ENCODE measurements at places on chromosomes 2 and 18.

DNA sequence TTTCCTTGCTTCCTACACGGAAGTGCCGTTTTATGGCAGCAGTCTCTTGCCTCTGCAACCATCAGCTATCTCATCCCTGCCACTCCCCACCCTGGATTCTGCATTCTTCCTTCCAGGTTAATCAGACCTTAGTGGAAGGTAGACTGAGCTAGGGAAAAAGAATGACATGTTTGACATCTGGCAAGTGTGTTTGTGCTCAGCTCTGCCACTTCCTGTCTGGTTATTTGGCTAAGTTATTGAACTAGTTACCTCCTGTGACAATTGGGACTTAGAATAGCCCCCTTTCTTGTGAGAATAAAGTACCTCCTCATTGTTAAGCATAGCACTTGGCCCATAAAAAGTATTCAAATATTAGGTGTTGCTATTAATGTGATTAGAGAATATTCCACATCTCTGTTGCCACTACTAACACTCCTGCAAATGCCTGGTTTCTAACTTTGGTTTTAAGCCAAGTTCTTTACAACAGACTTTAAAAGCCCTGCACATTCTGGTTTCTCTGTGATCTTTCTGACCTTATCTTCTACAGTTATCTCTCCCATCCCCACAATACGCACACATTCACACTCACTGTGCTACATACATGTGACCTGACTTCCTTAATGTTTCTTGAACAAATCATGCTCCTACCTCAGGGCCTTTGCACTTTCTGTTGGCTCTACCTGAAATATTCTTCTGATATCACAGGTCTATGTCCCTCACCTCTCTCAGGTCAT, 10.8 kb upstream of the MAPRE2 start:
- DNase-seq, result peak; percentile 56

- no peak for DNase-seq
Measured at GRCh38 chr2:42874949-42875801, 82.8 kb upstream of the HAAO start.

DNA sequence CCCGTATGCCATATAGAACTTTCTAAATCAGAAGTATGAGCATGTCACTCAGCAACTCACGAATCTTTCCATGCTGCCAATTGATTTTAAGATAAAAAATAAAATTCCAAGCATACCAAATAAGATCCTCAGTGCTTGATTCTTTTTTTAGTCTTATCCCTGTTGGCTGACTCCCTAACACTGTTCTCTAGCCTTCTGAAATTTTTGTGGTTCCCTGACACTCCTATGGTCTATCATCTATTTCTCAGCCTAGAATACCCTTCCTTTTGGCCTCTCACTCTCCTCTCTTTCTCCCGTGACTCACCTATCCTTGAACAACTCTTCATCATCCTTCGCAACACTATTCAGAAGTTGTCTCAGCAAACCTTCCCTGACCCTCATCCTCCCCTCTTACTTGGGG, 50.5 kb downstream of the CCDC141 start:
- no peak for DNase-seq

- no peak for DNase-seq
Measured at GRCh38 chr18:53148123-53148522, 808.1 kb downstream of the DCC start.

- DNase-seq, result peak; percentile 9
Measured at GRCh38 chr2:36797324-36798070, 101.0 kb downstream of the VIT start.

DNA sequence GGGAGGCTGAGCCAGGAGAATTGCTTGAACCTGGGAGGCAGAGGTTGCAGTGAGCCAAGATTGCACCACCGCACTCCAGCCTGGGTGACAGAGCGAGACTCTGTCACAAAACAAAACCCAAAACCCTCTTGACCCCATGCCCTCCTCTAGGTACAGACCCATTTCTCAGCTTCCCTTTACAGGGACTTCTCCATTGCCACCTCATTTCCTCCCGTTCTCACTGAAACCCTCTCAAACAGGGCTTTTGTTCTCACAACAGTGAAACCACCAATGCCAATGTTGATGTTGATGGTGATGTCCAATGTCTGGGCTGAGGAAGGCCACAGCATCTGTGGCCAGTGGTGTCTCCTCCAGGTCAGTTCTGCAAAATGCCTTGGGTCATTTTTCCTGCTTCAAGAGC, 69.0 kb upstream of the ZCCHC2 start:
- no peak for DNase-seq

DNA sequence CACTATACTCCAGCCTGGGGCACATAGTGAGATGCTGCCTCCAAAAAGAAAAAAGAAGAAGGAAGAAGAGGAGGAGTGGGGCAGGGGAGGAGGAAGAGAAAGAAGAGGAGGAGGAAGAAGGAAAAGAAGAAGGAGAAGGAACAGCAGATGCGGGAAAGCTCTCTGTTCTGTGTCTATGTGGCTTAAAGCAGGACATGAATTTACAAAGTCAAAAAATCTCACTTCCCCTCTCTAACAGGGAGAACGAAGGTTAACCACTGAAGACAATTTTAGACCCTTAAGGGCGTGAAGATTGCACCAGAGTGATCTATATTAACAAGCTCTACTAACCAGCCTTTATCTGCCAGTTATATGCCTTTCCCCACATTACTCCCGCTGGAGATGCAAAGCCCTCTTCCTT, 258.9 kb downstream of the METTL4 start:
- no peak for DNase-seq

- DNase-seq, result no peak
Measured at GRCh38 chr2:240563951-240564560, 3.9 kb downstream of the DUSP28 start.

DNA sequence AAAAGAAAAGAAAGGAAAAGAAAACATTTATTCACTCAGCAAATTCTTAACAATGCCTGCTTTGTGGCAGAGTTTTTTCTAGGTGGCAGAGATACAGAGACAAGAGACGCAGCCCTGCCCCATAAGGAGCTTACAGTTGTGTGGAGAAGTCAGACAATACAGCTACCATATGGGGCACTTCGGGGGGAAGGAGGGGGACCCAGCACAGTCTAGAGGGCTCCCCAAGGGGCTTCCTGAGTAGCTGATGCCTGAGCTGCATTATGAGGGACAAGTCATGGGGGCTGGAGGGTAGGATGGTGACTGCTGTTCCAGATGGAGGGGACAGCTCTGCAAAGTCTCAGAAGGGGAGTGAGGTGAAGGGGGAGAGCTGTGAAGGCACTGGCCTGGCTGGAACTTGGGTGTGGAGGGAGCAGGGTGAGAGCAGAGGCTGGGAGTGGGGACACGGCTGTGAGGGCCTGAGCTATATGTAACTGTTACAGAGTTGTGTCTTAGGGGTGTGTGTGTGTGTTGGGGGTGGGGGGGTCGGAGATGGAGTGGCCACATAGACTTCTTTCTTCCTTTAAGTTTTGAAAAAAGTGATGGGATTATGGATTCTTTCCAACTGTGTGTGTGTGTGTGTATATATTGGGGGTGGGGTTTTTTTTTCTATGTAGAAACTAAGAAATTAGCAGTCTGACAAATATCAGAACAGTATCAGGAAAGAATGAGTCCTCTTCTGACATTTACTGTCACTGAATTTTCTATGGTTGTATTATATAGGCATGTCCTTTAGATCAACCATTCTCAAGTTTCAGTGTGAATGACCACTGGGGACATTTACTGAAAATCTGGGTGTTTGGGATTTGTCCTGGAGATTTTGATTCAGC, 66.0 kb upstream of the HAAO start:
- DNase-seq, result no peak

GRCh38 chr2:108554528-108554927, 20.3 kb downstream of the LIMS1 start:
- DNase-seq, result no peak

GRCh38 chr2:127891811-127892210, 6.1 kb upstream of the AMMECR1L start:
- no peak for DNase-seq

- DNase-seq, result no peak
Measured at GRCh38 chr2:144967961-144968360, 448.0 kb upstream of the ZEB2 start.

DNA sequence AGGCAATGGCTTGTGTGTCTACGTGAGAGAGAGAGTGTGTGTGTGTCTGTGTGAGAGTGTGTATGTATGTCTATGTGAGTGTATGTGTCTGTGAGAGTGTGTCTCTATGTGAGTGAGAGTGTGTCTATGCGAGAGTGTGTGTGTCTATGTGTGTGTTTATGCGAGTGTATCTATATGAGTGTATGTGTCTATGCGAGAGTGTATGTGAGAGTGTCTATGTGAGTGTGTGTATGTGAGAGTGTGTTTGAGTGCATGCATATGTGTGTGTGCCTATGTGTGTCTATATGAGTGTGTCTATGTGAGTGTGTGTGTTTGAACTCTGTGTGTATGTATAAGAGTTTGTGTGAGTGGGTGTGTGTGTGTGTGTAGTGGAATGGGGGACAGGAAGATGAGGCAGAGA, 9.8 kb upstream of the GNLY start:
- no peak for DNase-seq

GRCh38 chr2:17915811-17916518, 37.5 kb downstream of the KCNS3 start:
- DNase-seq, result no peak

- no peak for DNase-seq
Measured at GRCh38 chr2:26590980-26591618, 50.1 kb downstream of the CIB4 start.

DNA sequence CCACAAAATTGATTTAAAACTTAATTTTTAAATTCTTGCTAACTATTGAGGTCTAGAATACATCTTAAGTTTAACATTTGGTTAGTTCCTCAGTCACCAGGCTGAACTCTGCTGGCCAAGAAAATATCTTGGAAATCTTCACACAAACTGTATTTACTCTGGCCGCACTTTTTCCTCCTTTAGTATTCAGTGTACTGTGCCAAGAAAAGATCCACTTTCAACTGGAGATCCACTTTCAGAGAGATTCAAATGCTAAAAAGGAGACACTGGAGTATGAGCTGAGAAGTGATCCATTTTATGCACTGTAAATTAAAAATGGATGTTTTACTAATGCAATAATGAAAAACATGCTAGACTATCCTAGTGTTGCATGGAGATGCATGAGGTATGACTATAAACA, 98.1 kb downstream of the ANTXR1 start:
- no peak for DNase-seq

- DNase-seq, result no peak
Measured at GRCh38 chr2:14872779-14873325, 240.3 kb downstream of the LRATD1 start.

- no peak for DNase-seq
Measured at GRCh38 chr2:183079139-183079775, 710 bp downstream of the DUSP19 start.

DNA sequence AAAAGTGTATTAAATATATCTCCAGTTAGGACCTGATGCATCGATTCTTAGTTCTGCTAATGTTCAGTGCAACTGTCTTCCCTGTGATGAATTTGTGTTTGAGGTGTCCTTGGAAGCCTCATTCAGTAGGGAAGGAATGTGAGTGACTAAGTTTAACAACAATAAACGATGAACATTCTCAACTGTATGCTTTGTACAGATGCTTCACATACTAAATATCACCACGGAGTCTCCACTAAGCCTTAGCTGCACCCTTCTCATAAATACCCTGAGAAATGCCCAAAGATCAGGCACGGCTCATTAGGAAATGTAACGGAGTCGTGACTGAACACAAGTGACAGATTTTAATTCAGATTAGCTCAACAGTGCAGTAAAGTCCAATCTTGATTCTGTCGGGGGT, 24.4 kb upstream of the AGFG1 start:
- no peak for DNase-seq

GRCh38 chr2:129354631-129355030, 624.8 kb upstream of the RAB6C start:
- DNase-seq, result no peak

DNA sequence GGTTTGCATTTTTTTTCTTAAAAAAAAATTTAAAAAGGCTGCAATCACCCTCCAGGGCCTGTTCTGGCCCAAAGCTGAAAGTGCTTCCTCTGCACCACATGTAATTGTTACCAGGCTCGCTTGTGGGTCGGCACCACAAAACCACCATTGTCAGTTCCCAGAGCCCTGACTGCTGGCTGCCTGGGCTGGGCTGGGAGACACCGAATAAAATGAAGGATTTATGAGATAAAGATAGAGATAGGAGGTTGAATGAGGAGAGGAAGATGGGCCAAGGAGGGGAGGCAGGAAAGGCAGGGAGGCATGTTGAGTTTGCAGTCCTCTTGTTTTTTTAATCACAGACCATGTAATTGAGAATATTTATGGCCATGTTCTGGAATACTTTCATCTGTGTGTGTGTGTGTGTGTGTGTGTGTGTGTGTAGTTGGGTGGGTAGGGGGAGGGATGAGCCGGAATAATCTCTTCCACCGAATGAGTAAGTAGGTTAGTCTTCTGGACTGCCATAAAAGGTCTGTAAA, 14.7 kb downstream of the NRP2 start:
- DNase-seq, result no peak

DNA sequence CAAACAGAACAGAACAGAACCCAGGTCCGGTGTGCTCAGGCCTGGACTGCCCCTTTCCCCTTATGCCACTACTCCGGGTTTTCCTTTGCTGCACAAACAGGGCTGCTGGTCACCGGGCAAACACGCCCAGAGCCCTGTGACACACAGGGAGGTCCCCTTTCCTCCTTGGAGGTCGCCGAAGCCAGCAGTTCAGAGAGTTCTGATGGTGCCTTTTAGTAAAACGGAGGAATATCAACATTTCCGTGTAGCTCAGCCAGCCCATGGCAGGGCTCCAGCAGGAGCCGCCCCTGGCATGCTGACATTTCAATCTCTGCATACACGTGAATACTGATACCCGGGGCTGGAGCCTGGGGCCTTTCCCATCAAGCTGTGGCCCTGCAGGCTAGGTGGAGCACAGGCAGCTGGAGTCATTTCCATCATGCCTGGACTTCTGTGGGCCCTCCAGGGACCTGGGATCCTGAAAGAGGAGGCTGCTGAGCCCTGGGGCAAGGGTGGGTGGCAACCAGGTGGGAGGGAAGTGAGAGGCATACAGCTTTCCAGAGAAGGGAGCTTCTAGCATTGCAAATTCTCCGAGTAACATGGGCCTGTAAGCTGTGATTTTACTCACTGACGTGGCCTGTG, 91.4 kb upstream of the PXDN start:
- DNase-seq, result no peak

GRCh38 chr2:124402274-124402673, 377.2 kb downstream of the CNTNAP5 start:
- no peak for DNase-seq

GRCh38 chr2:174553811-174554493, 43.7 kb downstream of the WIPF1 start:
- peak; percentile 53 for DNase-seq

GRCh38 chr2:237320801-237321560, 93.0 kb downstream of the COL6A3 start:
- DNase-seq, result no peak

- no peak for DNase-seq
Measured at GRCh38 chr18:13380691-13381070, 162.1 kb downstream of the LDLRAD4 start.

DNA sequence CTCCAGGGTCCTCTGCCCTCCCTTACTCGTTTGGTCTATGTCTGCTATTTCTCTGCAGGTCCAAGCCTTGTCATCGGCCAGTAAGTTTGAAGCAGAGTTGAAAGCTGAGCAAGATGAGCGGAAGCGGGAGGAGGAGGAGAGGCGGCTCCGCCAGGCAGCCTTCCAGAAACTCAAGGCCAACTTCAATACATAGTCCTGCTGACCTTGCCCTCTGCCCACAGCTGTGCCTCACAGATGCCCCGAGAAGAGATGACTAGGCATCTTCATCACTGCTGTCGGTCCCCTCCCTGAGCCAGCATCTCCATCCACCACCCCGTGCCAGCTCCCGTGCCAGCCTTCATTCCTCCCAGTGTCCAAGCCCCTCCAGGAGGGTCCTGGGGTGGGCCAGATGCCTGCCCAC, 15.6 kb upstream of the GIGYF2 start:
- no peak for DNase-seq

- no peak for DNase-seq
Measured at GRCh38 chr2:231364061-231364460, 31.4 kb upstream of the B3GNT7 start.

GRCh38 chr2:10124538-10125045, 2.1 kb downstream of the RRM2 start:
- DNase-seq, result peak; percentile 85

Data from CD4-positive, alpha-beta T cell treated with Interleukin-21 for 1 hour (primary cell).